Skeletal muscle cell (primary cell): ENCODE measurements at places on chromosomes 6 and 20.

DNA sequence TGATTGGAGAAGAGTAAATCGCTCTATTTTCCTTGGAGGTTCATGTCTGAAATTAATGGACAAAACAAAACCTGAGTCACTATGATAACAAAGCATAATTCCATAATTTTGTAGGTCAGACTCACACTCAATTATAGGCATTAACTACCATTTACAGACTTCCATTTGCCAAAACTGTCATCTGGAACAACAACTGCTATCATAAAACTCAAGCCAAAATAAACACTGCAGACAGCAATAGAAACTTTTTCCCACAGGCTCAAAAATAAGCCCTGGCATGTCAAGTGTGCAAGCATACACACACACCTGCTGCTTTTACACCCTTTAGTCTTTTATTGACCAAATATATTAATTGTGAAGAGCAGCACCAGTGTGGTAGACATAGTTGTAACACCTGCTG lies 7.1 kb downstream of the MRPS10 start:
- DNase-seq = no peak

GRCh38 chr6:39914239-39914638 lies 20.0 kb downstream of the MOCS1 start:
- DNase-seq = no peak

GRCh38 chr20:53124803-53125202 lies 152.6 kb downstream of the TSHZ2 start:
- DNase-seq = no peak

DNA sequence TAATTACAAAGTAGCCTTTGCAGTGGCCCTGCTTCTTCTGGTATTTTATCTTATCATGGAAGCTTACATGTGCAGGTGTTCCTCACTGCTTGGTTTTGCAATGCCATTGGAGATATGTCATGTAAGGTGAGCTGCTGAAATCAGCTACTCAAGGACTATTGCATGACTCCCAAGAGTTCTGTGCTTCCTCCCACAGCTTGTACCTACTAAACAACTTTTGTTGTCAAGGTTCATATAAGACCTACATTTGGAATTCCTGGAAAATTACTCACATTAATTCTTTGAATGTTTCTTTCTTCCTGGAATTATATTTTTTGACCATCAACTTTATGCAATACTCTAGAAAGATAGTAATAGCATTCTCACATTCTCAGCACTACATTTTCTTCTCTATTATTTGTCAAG lies 427.5 kb upstream of the HSF2 start:
- DNase-seq = no peak

GRCh38 chr6:2914318-2914660 lies 11.2 kb upstream of the SERPINB9 start:
- no peak for DNase-seq

GRCh38 chr6:4210629-4211419 lies 75.4 kb upstream of the ECI2 start:
- peak; percentile 19 for DNase-seq

- no peak for DNase-seq
Measured at GRCh38 chr6:75374961-75375400, 90.4 kb upstream of the TMEM30A start.

- DNase-seq = no peak
Measured at GRCh38 chr6:89281779-89282246, 33.3 kb downstream of the GABRR2 start.

DNA sequence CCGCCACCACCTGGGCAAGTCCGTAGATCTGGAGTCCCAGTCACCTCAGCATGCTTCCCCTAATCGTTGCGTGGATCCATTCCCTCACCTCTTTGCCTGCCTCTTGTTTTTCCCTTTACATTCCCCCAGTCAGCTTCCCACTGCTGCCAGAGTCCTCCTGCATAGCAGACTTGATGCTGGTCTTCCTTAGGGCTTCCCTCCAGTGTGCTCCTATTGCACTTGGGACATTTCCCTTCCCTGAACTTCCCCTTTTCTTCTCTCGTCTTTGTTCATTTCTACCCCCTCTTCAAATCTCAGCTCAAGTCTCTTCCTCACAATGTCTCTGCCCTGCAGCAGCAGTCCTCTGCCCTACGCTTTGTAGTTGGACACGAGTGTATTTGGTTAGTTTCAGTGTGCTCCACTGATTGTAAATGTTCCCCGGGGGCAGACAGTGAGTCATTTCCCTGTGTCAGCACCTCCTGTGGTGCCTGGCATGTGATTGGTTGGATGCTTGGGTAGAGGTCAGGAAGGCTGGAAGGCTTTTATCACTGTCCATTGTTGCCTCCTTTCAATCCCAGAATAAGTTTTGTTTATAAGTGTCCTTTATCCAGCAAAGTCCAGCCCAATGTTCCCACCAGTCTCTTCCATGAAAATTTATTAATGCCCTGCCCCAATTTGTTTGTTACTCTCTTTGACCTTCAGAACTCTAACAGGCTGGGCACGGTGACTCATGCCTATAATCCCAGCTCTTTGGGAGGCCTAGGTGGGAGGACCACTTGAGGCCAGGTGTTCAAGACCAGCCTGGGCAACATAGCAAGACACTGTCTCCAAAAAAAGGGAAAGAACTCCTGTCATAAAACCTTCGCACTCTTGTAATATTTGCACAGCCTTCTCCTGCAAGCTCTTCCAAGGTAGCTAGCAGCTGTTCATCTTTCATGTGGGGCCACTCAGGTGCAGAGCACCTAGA lies 38.3 kb downstream of the FAM120B start:
- DNase-seq = no peak

DNA sequence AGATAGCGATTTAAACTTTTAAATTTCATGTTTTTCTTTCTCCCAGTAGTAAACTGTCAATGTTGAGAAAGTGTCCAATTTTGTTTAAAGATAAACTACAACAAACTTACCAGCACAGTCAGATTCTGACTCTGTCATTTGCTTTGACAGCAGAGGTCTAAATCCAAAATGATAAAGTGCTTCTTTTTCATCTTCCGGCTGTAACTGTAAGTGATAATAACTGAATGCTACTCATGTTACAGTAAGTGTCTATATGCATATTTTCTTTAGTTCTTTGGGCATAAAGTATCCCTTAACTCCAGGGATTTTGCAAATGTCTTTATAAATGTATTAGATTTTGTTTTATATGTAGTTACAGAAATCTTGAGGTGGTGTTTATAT lies 610.4 kb downstream of the RFPL4B start:
- DNase-seq = no peak

GRCh38 chr6:6005051-6006005 lies 1.4 kb downstream of the NRN1 start:
- no peak for DNase-seq

- no peak for DNase-seq
Measured at GRCh38 chr6:153129873-153130514, 1.1 kb downstream of the RGS17 start.

DNA sequence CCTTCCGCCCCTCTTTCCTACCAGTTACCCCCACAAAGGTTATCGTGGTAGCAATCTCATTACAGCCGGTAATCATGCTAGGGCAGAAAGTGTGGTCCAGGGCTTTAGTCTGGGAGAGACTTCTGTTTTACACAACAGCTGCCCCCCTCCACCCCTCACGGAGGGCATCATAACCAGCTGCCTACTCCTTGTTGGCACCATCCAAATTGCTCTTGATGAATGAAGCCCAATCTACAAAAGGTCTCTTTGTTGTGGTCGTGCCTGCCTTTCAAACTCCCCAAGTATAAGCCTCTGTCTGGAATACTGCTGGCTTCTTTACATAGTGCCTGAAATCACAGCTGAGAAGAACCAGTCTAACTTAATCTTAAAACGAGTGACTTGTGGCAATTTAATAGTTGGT lies 157.9 kb downstream of the INSM1 start:
- DNase-seq = peak; percentile 11

GRCh38 chr6:90038961-90039653 lies 144.8 kb downstream of the GJA10 start:
- no peak for DNase-seq

GRCh38 chr6:87837444-87837843 lies 135.4 kb upstream of the AKIRIN2 start:
- no peak for DNase-seq

- peak; percentile 3 for DNase-seq
Measured at GRCh38 chr6:138278326-138278725, 60.0 kb upstream of the PBOV1 start.

DNA sequence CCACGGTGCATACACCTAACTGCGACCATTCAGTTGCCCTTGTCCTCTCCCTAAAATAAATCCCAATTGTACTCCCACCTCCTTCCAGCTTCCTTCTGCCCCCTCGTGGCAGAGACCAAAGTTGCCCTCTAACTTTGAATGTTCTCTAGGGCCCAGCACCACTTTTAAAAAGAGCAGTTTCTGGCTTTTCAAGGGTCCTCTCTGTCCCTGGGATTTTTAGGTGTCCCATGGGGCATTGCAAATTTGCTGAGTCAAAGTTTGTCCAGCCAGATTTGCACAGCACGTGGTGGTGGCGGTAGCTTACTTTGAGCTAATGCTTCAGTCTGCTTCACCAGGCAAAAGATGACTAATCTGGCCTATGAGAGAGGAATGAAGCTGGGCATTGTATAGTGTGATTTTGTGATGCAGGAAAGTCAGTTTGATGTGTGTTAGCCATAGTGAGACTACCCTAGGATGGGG lies 100.2 kb downstream of the PERP start:
- DNase-seq = no peak

- DNase-seq = no peak
Measured at GRCh38 chr6:157089258-157089657, 234.1 kb downstream of the TMEM242 start.

DNA sequence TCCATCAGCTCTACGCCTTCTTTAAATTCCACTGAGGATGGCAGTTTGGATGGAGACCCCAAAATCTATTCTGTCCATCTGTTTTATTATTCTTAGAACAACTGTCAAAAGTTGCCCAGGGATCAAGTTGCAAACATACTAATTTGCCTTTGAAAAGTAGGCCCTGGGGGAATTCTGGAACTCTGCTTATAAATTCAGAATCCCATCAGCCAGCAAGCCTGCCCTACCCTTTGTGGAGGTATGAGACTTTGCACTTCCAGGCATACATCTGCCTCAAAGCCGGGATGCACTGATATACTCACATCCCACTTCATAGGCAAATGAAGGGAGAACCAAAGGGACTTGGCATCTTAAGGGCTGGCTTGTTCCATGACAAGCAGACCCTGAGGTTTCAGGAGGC lies 93.6 kb downstream of the INSM1 start:
- no peak for DNase-seq

DNA sequence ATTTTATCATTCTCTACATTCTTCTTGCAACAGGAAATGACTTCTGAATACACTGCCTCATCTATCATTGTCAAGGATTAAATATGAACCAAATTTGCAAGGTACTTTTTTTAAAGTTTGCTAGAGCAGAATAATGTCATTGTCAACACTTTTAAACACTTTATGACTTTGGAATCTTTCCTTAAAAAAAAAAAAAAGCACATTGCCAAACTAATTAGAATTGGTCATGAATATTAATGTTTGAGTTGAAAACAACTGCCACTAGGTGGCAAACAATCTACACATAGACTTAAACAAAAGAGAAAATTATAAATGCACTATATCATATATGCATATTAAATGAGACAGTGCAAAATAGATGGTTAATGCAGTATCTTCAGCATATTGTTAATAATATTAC lies 32.5 kb upstream of the TMEM244 start:
- DNase-seq = no peak
